ENCODE measurements at places on chromosomes 4 and X. TPM values are rescaled to one million over a fixed set of nuclear protein-coding genes. Genes with fewer than 3 reads are reported as not detected.

Gene AKAP14
- 0.23 TPM for polyA plus RNA-seq

Gene ITGB1BP2
- 1.7 TPM for polyA plus RNA-seq

Gene MAGEA12
- 81.1 TPM for polyA plus RNA-seq

Gene FAT1
- polyA plus RNA-seq = 32.2 TPM

Gene HDAC8
- 30.6 TPM for polyA plus RNA-seq

Gene CFP
- polyA plus RNA-seq = 0.19 TPM

DNA sequence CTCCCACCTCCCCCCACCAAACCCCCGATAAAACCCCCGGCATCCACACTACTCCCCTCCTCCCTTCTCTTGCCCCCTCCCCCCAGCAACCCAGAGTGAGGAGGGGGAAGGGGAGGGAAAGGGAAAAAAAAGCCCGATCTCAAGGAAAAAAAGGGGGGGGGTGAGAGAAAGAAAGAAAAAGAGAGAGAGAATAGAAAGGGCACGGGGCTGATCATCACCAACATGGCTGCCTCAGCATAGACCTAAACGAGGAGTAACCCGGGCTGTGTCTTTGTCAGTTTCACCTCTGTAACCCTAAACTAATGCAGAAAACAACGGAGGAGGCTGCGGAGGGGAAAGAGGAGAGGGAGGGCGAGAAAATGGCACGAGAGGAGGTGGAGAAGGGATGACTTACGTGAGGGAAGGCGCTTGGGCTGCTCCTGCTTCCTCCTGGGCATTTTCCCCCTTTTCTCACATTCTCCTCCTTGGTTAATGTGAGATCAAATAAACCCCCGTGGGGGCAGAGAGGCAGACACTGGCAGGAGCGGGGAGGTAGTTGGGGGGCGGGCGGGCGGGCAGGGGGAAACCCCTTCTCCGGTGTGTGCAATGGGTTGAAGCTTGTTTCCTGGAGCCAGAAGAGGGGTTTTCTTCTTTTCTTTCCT lies 532 bp downstream of the ZNF827 start:
- peak; percentile 60 for DNase-seq

DNA sequence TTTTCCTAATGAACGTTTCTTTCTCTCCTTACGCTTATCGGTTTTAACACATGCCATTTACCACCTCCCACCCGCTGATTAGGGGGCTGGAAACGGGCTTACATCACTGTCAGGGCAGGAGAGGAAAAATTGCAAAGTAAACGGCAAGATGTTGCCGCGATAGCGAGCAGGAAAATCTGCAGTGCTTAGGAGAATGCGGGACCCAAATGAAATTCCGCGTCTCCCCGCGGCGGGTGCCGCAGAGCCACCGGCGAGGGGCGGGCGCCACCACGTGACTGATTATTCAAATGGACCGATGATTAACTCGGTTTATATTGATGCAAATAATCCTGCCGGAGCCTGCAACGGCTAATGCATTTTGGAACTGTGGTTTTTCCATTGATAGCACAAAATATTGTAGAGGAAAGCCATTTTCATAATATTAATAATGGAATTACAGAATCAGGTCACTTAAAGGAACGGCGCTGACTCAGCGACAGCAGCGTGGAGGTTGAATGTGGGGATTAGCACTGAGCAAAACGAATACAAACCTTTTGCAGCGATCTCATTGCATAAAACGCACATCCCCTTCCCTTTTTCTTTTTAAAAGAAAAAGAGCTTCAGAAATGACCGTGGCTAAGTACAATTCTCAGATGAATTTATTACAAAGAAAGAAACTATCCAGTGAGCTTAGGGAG lies 224.2 kb downstream of the STIM2 start:
- peak; percentile 52 for DNase-seq

DNA sequence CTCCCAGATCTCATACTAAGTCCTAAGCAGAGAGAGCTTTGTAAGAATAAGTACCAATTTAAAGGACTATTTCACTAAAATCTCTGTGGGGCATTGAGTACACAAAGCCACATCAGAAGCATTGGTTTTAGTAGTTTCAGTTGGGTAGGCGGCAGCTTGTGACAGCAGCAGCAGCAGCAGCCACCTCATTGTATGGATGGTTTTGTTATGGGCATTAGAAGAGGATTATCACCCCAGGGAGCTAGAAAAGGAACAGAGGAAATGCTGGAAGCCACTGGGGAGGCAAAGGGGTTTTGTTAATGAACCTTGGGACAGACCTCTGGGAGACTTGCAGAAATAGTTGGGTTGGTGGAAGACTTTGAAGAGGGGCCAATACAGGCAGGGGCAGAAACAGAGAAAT lies 93.9 kb upstream of the FRMPD3 start:
- DNase-seq = no peak

- DNase-seq = no peak
Observed at GRCh38 chr4:185086053-185086452, 57.0 kb upstream of the SLC25A4 start.

DNA sequence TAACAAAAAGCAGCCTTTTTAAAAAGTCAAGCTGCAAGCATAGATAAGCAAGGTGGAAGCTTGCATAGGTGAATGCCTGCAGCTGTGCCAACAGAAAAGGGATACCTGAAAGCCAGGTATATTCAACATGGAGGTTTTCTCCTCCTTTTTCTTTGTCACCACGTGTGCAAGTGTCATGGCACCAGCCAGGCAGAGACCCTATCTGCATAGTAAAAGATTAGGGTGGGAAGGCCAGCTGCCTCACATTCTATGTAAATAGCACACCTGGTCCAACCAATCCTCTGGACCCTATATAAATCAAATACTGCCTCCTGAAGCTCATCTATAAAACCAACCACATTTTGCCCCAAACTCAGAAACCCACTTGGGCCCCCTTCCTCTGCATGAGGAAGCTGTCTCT lies 28.0 kb upstream of the PLK4 start:
- DNase-seq = no peak

- no peak for DNase-seq
Observed at GRCh38 chr4:159298502-159298901, 195.6 kb downstream of the RAPGEF2 start.

DNA sequence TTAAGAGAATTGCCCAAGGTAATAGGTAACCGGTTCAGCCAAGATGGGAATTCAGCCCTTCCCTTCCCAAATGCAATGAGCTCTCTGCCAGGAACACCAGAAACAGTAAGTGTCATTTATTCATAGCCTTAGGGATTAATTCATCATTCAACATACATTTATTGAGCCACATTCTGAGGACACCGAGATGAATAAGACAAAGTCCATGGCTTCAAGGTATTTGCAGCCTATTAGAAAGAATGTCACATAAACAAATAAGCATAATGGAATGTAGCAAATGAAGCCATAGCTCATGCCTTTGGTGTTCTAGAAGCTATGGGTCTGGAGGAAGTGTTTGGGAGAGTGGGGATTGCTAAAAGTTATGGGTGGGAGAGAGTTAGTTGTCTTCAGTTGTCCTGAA lies 6.3 kb upstream of the TAB3 start:
- DNase-seq = no peak

- DNase-seq = peak; percentile 42
Observed at GRCh38 chr4:147940171-147940570, 208.3 kb downstream of the ARHGAP10 start.

GRCh38 chr4:35151816-35152572 lies 1092.3 kb downstream of the ARAP2 start:
- peak; percentile 20 for DNase-seq

DNA sequence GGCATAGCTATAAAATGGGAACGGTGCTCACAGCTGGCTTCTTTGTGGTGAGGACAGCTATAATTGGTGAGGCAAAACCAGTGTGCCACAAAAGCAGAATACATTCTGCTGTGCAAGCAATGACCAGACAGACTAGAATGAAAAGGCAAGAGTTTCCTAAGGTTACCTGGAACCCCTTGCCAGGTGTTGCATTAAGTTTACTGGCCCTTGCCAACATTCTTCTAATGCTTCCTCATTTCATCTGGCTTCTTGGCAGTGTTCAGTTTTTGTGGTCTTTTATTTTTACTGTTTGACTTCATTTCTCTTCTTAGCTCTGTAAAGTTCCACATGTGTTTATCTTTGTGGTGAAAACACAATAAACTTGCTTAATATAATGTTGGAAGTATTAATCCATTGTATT lies 131.4 kb downstream of the PTTG2 start:
- no peak for DNase-seq
